Fibroblast of skin of right biceps (primary cell): ENCODE measurements at places on chromosomes 7 and 10.

DNA sequence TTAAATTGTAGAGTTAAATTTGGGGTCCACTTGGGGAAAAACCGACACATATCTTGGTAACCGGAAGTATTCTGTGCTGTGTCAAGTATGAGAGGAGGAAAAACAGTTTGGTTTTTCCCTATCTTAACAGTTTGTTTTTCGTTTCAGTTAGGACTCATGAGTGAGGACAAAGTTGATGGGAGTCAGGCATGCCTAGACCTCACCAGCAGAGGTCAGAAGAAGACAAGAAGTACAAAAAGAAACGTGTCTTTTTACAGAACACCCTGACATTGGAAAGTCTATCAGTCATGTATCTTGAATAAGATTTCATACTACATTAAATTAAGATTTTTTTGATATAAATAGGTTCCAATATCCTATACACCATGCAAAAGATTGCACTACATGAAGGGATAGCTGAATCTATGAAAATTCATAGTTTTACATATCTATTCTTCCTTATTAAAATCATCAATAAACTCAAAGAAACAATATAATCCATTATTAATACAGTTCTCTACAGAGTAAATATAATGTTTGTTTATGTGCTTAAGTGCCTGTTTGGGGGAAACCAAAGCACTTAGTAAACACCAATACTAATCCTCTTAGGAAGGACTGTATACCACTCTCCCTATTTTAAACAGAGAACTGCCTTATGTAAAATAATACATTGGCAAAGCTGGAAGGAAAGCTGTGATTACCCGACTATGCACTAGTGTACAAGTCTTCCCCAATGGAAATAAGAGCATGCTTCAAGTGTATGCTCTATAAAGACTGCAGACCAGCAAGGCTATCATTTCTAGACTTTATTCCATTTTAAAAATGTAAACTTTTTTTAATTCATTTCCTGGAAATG is 95.6 kb downstream of the USP6NL start:
- DNase-seq, result peak; percentile 60

- peak; percentile 31 for DNase-seq
Observed at GRCh38 chr7:100465299-100465698, 1.2 kb upstream of the SPACDR start.

GRCh38 chr7:94697035-94697974 is 41.4 kb upstream of the SGCE start:
- DNase-seq, result peak; percentile 95

- no peak for DNase-seq
Observed at GRCh38 chr7:69625238-69625637, 27.0 kb downstream of the AUTS2 start.

- DNase-seq, result no peak
Observed at GRCh38 chr7:70733090-70733489, 398.9 kb upstream of the GALNT17 start.

DNA sequence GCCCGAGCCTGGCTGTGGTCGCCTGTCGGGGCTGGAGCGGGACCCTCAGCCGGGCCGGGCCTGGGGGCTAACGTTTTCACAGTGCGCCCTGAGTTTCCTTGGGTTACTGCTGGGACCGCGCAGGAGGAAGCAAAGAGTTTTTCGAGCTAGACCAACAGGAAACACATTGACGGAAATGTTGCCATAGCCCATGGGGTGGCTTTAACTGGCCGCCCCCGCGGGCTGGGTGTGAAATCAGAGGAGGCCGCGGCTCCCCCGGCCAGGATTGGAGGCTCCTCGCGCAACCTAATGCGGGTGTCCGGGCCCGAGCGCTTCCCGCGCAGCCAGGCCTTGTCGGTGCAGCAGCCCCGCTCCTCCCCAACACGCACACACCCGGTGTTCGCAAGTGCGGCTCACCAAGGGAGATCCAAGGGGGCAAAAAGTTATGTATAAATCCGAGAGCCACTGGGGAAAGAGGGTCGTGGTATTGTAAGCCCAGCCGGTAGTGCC is 1.9 kb downstream of the HHEX start:
- no peak for DNase-seq

DNA sequence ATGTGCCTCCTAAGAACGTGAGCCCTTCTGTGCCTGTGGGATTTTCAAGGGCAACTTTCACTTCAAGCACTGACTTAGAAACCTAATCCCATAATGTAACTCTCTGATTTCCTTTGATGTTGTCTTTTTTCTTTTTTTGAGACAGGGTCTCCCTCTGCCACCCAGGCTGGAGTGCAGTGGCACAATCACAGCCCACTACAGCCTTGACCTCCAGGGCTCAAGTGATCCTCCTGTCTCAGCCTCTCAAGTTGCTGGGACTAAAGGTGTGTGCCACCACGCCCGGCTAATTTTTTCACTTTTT is 64.4 kb upstream of the GSDME start:
- no peak for DNase-seq

- no peak for DNase-seq
Observed at GRCh38 chr7:115249080-115249479, 327.2 kb downstream of the MDFIC start.

GRCh38 chr7:28183627-28184026 is 3.0 kb upstream of the JAZF1 start:
- peak; percentile 32 for DNase-seq

GRCh38 chr7:82600531-82600930 is 157.0 kb upstream of the CACNA2D1 start:
- DNase-seq, result no peak

DNA sequence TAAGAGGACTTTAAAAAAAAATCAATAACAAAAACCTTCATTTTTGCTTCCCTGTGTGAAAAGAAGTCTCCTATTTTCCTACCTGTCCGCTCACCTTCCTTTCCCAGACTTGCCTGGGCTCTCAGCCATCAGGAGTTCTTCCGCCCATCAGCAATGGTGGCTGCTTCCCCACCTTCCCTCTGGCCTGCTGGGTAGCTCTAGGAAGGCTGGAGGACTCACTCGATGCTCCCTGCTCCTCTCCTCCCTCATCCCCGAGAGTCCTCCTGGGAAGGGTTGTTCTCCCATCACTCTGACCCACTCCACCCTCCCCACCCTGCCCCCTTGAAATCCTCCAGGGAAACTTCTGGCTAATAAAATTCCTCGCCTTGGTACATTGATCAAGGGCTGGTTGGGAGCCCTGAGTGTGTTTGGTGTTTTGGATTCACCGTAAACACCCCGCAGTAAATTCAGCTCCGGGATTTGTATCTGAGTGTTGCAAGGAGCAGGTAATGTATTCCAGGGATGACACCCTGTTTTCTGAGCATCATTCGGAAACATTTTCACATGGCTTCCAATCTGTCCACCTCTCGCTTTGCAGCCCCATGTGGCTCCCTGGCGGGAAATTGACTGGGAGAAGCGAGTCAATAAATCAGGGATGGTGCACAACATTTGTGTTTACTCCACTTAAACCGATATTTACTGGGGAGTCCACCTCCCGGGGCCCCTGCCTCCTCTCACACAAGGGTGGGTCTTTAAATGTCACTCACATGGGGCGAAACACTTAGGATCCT is 126.4 kb upstream of the SDK1 start:
- DNase-seq, result no peak
